Activated naive CD8-positive, alpha-beta T cell treated with anti-CD3 and anti-CD28 coated beads for 36 hours (primary cell): ENCODE measurements at places on chromosomes 1 and 21. TPM values are rescaled to one million over a fixed set of nuclear protein-coding genes. Genes with fewer than 3 reads are reported as not detected.

SPRR2B gene
- not detected for total RNA-seq

LRRC40 gene
- 22.5 TPM for total RNA-seq

NR1I3 gene
- not detected for total RNA-seq

TRPM2 gene
- 2.9 TPM for total RNA-seq
